Foreskin keratinocyte (primary cell): ENCODE measurements at places on chromosomes 12 and 14. TPM values are rescaled to one million over a fixed set of nuclear protein-coding genes. Genes with fewer than 3 reads are reported as not detected.

The PTGDR gene
- not detected in 2 replicates for total RNA-seq

The ZBTB42 gene
- 2.3 TPM in 2 replicates for total RNA-seq

The DLK1 gene
- total RNA-seq: not detected in 2 replicates

The MYO1H gene
- not detected in 2 replicates for total RNA-seq

The OR11H12 gene
- total RNA-seq: not detected in 2 replicates

The E2F7 gene
- 20.8 and 22.3 TPM in 2 replicates for total RNA-seq

The HVCN1 gene
- 2.3 and 2.6 TPM in 2 replicates for total RNA-seq

The KCNK13 gene
- total RNA-seq: not detected in 2 replicates

The DPY19L2 gene
- total RNA-seq: 2.6 and 2.8 TPM in 2 replicates

The OR4L1 gene
- total RNA-seq: not detected in 2 replicates

The CARMIL3 gene
- total RNA-seq: 0.07 TPM in 2 replicates

The RNASE4 gene
- total RNA-seq: 3.3 and 6.5 TPM in 2 replicates
